ENCODE measurements at places on chromosomes 16 and 17.
A peak's percentile ranks its signal among the peaks of the same experiment; 100 is the strongest.

- DNase-seq, result no peak
Observed at GRCh38 chr16:11034481-11034931, 90.1 kb downstream of the CLEC16A start.

DNA sequence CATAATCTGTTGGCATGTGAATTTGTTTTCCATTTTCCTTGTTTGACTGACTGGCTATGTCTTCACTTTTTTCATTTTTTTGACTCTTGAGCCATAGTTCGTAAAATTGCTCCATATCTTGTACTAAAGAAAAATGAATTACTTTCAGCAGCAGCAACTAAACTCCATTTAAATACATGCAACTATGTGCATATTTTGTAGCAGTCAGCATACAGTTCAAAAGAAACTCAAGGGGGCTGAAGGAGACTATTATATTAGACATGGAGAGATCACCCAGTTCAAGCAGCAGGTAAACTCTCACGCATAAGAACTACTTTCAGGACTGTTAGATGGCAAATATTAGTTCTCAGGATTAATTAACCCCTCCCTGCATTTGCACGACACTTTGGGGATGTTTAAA lies 13.6 kb upstream of the TXNDC11 start:
- no peak for DNase-seq

DNA sequence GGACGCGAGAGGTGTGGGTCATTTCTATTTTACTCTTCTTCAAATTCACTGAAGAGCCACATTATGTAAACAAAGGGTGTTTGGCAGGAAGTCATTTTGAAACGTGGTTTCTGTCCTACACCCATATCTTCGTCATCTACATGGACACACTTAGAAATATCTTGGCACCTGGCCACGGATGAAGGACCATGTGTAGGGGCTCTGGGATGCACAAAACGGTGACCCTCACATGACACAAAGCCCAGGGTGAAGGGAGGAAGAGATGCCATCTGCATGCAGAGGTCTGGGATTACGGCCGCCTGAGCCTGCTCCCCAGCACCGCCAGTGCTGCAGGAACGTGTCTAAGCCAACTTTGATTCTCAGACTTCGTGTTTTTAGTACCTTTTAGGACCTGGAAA lies 130.2 kb upstream of the CHMP6 start:
- DNase-seq, result no peak

- peak; percentile 22 for DNase-seq
Observed at GRCh38 chr16:70777973-70778406, 23.0 kb downstream of the VAC14 start.

DNA sequence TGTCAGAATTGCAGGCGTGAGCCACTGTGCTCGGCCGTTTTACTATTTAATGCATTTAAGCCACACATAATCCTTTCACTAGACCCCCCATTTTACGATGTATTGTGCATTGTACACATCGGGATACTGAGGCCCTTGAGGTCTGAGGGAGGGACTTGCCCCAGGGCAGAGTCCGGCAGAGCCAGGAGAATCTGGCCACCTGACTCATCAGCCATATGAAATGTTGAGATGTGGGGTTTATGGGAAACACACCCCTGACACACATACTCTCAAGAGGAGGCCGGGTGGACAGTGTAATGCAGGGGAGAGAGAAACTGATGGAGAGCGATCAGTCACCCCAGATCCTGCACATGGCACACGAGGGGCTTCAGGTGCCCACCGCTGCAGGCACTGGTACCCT lies 196.6 kb downstream of the ZNF423 start:
- DNase-seq, result no peak

DNA sequence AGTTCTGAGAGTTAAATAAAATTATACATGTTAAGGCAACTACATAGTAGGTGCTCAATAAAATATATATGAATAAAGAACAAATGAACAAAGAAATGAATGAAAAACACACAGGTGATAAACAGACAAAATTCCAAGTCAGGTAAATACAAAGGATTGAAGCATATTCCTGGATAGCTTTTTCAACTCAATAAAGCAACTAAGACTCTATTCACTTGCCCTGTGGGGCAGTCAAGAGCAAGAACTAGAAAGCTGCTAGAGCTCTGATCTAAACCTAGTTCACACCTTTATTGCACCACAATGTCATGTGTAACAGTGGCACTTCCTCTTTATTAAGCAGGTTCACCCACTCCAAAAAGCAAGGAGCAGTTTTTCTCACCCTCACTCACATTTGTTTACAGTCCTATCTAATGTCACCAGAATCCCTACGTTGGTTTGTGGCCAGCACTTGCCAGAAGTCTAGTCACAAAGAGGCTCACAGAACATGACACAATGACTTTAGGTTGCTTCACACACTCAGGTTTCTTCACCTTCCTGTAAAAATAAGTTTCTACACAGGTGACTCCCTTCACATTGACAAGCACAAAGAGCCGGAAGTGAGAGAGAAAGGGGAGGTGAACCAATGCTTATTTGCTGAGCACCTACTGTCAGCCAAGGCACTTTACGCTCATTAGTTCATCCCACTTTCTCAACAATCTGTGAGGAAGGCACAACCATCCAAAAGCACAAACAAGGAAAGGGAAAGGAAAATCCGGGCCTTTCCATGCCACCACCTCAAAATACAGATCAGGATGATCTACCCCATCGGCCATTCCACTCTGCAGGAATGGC lies 70.8 kb downstream of the XPO6 start:
- DNase-seq, result no peak

GRCh38 chr16:14121142-14121541 lies 50.0 kb downstream of the MRTFB start:
- DNase-seq, result no peak

GRCh38 chr16:54953461-54953860 lies 22.8 kb downstream of the IRX5 start:
- no peak for DNase-seq

DNA sequence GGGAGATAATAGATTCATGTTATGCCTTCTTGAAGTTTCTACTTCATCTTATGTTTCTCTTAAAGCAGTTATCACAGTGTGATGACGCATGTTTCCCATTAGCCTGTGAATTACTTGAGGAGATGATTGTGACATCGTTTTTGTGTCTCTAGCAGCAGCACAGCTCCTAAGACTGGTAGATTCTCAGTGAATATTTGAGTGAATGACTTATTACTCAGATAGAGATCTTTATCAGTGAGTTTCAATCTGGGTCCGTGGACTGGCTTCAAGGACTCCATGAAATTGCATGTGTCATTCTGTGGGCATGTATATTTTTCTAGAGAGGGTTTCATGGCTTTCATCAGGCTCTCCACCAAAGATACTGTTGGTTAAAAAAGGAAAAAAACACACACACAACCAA lies 29.9 kb downstream of the YPEL2 start:
- peak; percentile 66 for DNase-seq

GRCh38 chr16:20899477-20900298 lies 470 bp downstream of the DCUN1D3 start:
- no peak for DNase-seq

DNA sequence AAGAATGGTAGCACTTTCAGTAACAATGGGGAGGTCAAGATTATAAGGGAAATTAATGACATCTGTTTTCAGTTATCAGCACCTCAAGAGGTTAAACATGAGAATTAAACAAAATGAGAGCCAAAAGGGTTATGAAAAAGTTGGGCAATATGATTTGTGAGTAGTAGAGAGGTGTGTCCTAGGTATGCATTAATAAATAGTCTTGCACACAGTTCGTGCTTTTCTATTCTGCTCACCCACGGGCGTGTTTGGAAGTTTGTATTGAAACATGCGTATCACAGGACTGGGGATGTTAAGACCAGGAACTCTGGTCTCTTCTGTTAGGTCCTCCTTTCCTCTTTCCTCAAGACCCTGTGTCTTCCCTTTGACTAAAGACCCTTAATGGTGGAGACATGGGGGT lies 6.0 kb downstream of the BPTF start:
- no peak for DNase-seq

DNA sequence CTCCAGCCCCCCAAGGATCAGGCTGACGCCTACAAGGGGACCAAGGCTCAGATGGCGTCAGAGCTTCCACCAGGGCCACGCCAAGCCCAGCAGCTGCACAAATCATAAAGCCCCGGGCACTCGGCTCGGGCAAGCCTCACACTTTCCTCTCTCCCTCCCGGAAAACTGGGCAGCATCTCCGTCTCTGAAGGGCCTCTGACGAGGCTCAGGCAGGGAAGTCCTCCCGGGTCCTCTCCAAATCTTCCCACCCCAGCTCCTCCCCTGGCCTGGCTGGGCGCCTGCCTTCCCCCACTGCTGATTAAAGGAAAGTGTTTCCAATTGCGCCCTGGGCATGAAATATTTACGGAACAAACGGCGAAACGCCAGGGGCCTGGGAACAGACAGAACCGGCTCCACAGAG lies 38.5 kb downstream of the PIEZO1 start:
- no peak for DNase-seq

DNA sequence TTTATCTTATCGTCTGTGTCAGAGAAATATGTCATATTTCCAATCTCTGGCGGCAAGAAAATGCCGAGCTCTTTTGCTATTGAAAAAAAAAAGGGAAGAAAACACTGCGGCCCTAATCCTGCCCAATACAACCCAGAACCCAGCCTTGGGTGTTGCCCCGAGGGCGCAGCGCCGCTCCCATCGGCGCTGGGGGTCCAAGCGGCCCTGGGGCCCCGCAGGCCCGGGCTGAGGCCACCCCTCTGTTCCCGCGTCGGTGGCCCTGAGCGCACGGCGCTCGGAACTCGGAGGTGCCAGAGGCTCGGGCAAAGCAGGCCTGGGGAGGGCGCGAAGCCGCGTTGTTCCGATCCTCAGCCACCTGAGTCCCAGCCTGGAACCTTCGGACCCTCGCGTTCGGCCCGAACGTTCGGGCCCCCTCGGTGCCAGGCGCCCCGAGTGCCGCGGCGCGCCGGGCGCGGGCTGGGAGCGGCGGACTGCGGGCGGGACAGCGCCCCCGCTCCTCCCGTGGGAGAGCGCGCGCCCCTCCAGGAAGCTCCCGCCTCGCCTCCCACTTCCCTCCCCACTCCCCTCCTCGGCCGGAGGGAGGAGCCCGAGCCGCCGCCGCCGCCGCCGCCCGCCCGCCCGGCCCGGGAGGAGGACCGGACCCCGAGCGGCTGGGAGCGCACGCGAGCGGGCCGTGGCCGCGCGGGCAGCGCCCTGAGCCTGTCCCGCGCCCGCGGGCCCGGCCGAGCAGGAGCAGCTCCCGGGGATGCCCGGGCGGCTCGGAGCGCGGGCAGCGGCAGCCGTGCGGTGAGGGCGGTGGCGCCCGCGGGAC lies at the start of gene CPNE2:
CPNE2 (plus strand) TSS at position 609 of the 811 bp plus-strand sequence. CDS start 18,160 bp downstream, outside the sequence.
- peak; percentile 41 for DNase-seq

- no peak for DNase-seq
Observed at GRCh38 chr17:80636361-80637018, 91.9 kb downstream of the RPTOR start.

- DNase-seq, result no peak
Observed at GRCh38 chr17:61015966-61016365, 338.3 kb downstream of the BCAS3 start.

DNA sequence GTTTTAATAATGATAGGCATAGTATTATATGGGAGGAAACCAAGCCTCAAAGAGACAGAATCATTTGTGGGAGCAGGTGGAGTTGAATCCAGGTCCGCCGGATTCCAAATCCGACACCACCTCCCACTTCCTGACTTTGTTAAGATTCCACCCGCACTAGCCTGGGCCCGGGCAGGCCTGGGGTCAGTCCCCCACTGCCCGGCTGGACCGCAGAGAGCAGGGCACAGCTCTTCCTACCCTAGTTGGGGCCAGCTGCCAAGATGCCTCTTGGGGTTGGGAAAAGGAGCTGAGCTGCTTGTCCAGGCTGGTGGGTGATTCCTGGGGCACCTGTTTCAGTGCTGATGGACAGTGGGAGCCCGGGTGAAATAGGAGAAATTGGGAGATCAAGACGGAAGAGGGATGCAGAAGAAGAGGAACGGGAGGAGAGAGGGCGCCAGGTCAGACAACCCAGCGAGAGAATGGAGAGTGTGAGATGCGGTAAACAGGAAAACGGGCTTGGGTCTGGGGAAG lies 53.9 kb downstream of the OR1D5 start:
- DNase-seq, result no peak

DNA sequence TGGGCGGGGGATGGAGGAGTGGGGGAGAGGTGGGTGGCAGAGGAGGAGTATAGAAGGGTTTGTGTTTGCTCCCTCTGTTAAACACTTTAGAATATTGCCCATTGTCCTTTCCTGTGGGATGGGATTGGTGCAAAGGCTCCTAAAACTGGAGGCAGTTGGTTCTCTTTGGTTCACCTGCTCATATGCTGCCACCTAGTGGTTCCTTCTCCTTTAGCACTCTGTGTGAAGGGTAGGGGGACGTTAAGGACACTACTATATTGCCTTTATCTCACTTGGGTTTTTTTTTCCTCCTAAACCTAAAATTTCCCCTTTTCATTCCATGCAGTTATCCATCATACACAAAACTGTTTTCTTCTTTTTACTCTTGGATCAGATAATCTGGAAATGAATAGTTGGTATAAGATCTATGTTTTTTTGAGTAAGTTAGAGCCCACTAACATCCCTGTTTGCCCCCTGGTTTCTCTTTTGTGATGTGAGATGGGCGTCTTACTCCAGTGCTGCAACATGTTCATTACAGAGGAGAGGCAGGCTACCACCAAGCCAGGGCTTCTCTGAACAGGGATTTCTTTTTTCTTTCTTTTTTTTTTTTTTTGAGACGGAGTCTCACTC lies 23.8 kb downstream of the SNX11 start:
- peak; percentile 52 for DNase-seq

DNA sequence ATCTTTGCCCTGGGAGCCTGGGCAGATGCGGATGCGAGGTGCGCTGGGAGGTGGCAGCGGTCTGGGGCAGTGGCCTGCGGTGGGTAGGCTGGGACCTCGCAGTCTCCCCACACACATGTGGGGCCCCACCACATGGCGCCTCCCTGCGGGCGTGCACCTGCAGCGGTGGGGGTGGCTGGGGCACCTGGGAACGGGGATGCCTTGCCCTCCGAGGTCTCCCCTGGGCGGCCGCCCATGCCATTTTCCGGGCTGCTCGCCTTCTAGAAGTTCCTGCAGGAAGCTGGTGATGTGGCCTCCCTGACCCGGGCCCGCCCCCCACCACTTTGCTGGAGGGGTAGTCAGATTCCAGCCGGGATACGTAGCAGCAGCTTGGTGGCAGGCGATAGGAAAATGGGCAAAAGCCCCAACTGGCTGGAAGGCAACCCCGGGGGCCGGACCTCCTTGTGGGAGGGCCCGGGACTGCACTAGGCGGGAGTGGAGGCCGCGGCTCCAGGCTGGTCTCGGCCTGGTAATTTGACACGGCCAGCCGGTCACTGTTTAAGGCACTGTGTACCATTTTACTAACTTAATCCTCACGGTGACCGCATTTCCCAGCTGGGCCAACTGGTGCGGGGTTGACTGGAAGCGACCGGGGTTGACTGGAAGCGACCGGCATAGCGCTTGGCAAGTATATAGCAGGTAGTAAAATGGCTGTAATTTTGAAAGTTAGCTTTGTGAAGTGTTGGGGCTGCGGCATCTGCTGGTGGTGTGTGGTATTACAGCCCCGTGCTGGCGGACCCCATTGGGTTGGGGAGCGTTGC lies 38.5 kb downstream of the IGF2BP1 start:
- peak; percentile 27 for DNase-seq
